Tongue (tissue), 3 donors: ENCODE measurements at places on chromosomes 11 and 22. TPM values are rescaled to one million over a fixed set of nuclear protein-coding genes. Genes with fewer than 3 reads are reported as not detected.

PATE3 gene
- total RNA-seq = not detected

CHRM4 gene
- not detected for total RNA-seq

CCDC116 gene
- not detected for total RNA-seq

OR10A2 gene
- total RNA-seq = not detected

CRYBB1 gene
- not detected for total RNA-seq

RIMBP3B gene
- 0.72 TPM for total RNA-seq

KCNA4 gene
- not detected for total RNA-seq

- DNase-seq = no peak
Measured at GRCh38 chr11:2740275-2740940, 40.6 kb upstream of the KCNQ1OT1 start.

DNA sequence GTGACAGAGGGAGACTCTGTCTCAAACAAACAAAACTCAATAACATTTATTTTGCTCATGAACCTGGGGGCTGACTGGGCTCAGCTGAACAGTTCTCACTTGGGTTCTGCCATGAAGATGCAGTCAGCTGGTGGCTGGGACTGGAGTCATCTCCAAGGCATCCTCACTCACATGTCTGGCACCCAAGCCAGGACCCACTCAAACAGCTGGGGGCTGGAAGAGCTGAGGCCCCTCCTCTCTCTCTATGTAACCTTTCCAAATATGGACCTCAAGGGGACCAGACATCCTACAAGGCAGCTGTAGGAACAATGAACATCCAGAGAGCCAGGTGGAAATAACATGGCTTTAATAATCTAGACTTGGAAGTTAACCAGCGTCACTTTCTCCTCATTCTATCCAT lies 16.8 kb downstream of the HSPA8 start:
- no peak for DNase-seq

- no peak for DNase-seq
Measured at GRCh38 chr11:101428918-101429317, 154.9 kb downstream of the TRPC6 start.

DNA sequence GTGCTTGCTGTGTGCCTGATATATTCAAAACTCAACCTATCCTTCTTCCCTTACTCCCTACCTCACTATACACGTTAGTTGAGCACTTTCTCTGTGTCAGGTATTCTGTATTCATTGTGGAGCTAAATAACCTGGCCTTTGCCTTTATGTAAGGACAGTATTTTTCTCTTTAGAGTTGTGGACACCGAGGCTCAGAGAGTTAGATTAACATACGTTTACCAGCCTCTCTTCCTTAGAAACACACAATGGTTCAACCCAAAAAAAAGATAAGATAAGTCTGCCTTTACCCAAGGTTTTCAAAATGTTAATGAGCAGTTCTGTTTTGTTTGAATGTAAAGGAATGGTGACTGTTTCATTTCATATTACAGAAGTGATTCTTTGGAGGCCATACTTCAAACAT lies 45.0 kb downstream of the CBL start:
- no peak for DNase-seq

- peak; percentile 48 for DNase-seq
Measured at GRCh38 chr11:86483940-86484794, 109.5 kb downstream of the CCDC81 start.

GRCh38 chr11:87228820-87229219 lies 191.1 kb downstream of the TMEM135 start:
- DNase-seq = no peak

DNA sequence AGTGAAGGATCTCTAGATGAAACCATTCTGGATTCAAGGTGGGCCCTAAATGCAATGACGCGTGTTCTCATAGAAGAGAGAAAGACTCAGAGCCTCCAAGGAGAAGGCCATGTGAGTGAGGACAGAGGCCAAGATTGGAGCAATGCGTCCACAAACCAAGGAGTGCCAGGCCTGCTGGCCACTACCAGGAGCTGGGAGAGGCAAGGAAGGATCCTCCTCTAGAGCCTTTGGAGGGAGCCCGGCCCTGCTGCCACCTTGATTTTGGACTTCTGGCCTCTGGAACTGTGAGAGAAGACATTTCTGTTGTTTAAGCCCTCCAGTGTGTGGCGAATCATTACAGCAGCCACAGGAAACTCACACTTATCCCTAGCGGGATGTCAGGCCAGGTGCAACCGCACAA lies 52.7 kb upstream of the SHANK2 start:
- DNase-seq = no peak
